Activated T-helper 2 cell treated with anti-CD3 and anti-CD28 coated beads, Interferon-gamma antibody, Interleukin-2, Interleukin-4, amounts not matched to agents 10 μg/mL and 5 μg/mL and 100 μg/mL, durations not matched to agents 14 hours and 24 hours and 36 hours (primary cell): ENCODE measurements at places on chromosomes 1 and 21.

- no peak for DNase-seq
Measured at GRCh38 chr1:229843627-229844238, 217.7 kb downstream of the URB2 start.

DNA sequence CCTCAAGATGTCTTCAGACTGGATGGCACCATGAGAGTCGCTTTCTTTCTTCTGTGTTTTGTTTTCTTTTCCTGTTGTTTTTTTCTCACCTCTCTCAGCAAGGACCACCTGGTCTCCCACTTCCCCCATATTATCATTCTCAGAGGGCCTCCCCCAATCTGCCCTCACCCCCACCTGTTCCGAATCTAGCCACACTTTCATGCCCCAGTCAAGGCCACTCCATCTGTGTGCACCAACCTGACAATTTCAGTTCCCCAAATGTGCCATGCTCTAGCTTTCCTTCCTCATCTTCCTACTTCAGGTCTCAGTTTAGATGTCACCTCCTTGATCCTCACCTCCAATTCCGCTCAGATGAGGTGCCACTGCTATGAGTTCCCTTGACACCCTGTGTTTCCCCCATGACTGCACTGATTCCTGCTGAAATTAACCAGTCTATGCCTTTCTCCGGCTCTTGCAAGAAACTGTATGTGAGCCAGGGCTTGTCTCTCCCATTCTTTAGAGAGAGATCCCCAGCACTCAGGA is 146.2 kb downstream of the PLPP3 start:
- no peak for DNase-seq

DNA sequence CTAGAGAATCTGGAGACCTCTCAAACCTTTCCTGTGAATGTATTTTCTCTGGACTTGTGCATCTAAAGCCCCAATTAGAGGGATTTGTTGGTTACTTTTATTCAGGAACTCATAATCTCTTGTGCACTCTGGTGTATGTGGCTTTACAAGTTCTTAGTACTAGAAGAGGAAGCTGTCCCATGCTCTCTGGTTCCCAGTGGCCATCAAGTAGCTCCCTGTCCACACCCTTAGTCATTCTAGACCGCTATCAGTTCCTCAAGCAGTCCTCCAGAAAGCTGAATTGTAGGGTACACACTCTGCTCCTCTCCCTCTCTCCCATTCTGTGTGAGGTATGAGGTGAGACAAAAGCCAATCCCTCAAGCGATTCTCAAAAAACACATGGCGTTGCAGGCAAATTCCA is 470.3 kb downstream of the PTPRC start:
- DNase-seq: no peak

DNA sequence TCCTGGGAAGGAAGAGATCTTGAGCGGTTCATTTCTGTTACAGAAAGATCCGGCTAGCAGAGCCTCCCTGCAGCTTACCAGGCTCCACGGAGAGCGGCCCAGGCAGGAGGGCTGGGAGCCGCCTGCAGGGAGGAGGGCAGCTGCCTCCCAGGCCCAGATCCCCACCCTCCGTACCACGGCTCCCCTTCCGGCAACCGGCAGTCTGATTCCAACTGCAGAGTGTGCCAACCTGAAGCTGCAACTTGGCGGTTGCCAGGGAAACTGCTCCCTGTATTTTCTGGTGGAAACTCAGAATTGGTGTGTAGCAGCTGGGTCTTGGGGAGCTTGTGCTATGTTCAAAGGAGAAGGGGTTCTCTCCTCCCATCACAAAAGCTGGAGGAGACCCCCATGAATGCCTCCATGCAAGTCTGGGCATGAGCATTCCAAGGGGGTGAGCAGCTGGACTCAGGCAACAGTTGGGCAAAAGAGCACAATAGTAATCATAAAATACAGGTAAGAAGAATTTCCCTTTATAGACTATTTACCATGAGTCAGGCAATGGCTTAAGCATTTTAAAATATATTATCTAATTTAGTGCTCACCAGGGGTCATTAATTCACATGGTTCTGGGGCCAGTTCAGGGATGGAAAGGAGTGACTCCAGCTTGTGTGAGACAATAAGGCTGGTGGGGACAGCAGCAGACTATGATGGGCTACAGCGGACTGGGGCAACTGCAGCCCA is 46.1 kb upstream of the KAZN start:
- DNase-seq: no peak

- DNase-seq: peak; percentile 52
Measured at GRCh38 chr1:169604781-169605560, 18.7 kb upstream of the F5 start.

GRCh38 chr1:118333601-118334210 is 148.7 kb upstream of the SPAG17 start:
- no peak for DNase-seq

GRCh38 chr1:19138331-19138730 is 71.7 kb downstream of the UBR4 start:
- no peak for DNase-seq

- DNase-seq: no peak
Measured at GRCh38 chr21:20971296-20971921, 26.8 kb upstream of the NCAM2 start.

DNA sequence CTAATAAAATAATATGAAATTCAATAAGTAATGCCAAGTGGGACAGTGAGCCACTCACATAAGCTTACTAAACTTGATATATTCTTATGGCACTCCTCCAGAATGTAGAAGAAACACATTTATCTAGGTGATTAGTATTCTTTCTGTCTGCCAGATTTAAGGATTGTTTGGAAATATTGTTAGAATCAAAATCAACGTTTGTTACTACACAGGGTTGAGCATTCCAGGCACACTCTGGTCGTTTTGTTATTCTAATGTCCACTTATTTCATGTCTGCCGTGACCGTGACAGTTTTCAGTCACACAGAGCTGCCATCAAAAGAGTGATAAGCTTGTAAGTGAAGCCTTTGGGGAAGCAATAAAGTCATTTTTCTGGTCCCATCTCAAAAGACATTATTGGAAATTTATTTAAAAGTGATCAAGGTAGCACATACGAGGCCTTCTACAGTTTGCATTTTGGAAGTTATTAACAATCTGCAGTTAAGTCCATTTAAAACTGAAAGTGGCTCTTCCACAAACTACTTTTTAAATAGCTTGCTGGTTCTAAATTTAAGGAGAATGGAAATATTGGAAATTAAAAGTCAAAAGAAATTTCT is 38.0 kb downstream of the NFIA start:
- no peak for DNase-seq

DNA sequence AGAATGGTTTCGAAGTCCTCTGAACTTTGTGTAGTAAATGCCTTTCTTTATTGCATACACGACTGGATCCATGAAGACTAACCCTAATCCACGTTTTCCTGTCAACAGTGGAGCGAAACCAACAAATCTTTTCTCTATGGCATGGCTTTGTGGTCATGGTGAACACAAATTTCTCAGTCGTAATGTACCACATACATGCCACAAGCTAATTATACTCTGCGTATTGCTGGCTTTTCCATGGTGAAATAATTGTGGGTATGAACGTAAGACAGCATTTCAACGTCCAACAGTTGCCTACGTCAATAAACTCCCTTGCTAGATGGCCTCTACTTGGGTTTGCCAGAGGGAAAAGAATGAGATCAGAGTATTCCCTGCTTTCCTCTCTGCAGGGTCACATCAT is 27.5 kb downstream of the INTS7 start:
- no peak for DNase-seq

- DNase-seq: no peak
Measured at GRCh38 chr1:65965112-65965996, 172.7 kb downstream of the PDE4B start.

DNA sequence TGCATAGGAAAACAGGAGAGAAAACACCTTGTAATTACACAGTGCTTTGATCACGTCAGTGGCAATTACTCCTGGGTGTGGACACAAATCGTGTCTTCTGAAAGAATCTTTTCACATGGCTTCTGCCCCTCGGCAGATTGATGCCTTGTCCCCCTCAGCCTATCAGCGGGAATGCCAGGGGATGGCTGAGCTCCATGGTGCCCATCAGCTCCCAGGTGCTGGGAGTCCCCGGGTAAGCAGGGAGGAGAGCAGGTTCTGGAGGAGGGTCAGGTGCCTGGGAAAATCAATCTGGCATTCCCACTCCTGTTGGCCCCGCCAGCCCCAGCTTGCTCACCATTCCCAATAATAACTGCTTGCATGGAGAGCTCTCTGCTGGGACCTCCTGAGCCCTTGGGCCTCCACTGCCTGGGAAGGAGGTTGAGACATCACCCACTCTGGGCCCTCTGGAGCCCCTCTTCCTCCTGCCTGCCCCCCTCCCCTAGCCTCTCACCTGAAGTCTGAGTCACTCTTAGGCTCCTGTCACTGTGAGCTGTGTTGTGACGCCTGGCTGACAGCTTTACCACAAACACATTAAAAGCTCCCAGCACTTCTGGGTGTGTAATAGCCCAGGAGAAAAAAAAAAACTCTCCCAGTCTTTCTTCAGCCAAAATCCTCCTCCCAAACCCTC is 4.9 kb downstream of the CAMK2N1 start:
- DNase-seq: no peak

GRCh38 chr1:201042779-201043461 is 19.4 kb upstream of the KIF21B start:
- peak; percentile 53 for DNase-seq

DNA sequence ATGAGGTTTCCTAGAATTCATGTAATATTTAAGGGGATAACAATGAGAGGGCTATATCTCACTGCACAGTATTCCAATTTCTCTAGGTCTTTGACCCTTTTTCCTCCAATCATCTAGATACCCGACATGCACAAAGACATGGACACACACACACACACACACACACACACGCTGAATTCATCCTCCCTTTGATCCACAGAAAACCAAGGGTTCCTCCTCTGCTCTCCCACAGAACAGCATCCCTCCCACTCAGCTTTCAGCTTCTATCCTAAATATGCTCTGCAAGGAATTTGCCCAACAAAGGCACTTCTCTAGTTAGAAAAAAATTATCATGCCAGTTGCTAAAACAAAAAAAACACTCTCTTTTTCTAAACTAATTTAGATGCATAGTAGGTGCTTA is 231.7 kb downstream of the RGS7 start:
- DNase-seq: no peak

DNA sequence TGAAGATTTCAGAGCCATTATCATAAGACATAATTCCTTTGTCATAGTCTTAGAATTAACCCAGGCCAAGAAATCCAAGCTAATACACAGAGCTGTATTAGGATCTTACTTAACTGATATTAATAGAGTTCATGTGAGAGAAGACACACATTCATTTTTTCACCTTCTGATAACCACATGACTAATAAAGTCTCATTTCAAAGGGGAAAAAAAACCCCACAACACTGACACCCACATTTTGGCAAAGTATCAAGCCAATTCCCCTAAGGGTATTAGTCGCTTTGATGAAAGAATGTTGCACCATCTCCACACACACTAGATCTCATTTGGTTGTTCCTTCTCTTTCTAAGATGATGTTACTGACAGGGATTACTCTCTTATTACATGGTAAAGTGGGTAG is 344.4 kb upstream of the ESRRG start:
- no peak for DNase-seq

DNA sequence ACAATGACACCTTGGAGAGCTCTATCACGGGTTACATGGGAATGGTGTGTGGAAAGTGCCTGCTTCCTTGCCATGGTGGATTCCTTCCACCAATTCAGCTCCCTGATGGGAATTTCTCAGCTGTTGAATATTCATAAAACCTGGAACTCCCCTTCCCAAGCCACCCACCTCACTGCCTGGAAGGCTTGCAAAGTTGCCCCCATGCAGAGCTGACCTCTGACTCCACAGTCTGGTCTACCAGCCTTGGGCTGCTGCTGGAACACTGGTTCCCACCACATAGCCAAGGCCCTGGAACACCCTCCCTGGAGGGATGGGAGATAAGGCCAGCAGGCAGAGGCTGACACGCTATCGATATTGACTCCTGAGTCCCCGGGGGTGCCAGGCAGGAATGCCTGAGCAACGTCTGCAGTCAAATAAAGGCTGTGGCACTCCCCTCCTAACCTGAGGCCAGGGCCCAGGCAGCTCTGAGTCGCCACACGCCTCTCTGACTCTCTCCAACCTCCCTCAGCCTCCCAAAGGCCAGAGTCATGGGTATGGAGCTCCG is 8.8 kb downstream of the CCDC24 start:
- no peak for DNase-seq

GRCh38 chr1:210457568-210457967 is 128.9 kb downstream of the HHAT start:
- DNase-seq: no peak

GRCh38 chr21:34276711-34277425 is 86.9 kb upstream of the KCNE2 start:
- no peak for DNase-seq

- no peak for DNase-seq
Measured at GRCh38 chr1:43776043-43776761, 68.9 kb downstream of the ST3GAL3 start.
